ENCODE measurements at places on chromosomes 3 and 15.

DNA sequence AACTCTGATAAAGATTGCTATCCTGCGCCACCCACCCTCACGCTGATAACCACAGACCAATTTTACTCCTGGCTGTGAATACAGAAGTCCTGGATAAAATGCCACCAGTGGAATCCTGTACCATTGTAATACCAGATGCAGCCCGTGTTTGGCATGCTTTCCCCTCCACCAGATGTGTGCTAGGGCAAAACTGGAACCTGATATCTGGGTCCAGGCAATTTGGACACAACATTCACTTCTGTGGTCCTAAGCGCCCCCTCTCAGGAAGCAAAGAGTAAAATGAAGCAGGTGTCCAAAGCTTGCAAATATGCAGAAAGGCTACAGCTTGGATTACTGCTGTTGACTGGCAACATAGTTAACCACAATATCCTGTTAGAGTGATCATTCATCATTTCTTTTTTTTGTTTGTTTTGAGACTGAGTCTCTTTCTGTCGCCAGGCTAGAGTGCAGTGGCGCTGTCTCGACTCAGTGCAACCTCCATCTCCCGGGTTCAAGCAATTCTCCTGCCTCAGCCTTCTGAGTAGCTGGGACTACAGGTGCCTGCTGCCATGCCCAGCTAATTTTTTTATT is 32.8 kb downstream of the LOXL1 start:
- DNase-seq, result peak; percentile 58

DNA sequence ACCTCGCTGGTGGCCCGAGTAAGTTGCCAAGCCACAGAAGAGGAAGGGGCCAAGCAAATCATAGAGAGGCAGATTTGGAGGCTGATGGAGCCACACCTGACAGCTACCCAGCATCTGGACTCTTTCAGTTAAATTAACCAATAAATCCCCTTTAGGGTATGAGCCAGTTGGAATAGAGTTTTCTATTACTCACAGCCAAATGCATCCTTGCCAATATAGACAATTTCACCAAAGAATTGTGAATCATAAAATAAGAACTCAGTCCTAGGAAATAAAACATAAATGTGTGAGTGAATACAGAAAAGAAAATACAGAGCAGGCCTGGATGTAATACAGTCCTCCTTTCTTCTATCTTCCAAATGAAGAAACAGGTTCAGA is 161.6 kb upstream of the ANKRD28 start:
- no peak for DNase-seq

DNA sequence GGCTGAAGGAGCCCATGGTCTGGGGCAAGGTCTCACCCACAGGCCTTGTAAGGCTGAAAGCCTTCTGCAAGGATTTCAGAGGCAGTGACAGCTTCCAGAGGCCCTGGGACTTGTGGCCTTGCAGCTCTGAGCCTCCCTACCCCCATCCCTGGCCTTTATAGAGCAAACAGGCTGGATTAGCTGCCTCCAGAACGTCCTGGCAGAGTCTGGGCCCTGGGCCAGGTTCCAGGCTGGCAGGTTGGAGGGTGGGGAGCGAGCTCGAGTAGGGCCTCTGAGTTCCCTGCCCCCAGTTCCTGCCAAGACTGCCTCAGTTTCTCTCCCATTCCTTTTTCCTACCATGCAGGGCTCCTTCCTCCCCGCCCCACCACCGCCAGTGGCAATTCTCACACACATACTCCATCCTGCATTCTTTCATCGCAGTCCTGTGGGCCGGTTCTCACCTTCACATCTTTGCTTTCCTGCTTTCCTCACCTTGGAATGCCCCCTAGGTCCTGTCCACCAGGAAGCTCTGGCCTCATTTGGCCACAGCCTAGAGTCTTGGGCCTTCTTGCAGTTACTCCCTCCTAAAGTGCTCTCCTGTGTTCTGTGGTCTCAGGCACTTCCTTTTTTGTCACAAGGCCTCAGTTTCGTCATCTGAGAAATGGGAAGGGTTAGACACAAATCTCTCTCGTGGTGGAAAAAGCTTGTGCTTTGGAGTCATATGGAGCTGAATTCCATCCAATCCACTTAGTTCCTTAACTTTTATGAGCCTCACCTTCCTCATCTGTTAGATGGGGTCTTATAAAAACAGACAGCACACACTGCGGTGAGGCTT is 2.7 kb downstream of the LMAN1L start:
- DNase-seq, result no peak

DNA sequence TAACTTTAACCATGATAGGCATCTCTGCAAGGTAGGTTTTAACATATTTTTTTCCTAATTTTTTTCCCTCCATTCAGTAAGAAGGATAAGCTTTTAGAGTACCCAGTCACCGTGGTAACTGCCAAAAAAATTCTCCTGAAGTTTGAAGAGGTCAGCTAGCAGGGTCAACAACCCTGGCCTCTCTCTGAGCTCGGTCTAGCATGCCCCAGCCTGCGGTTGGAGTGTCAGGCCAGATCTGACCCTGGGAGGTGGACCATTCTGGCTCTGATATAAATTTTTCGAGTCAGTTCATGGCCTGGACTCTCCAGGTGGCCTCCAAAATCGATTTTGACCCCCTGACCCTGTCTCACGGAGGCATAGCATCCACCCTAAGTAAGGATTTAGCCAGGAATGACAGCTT is 29.7 kb downstream of the SOX2 start:
- no peak for DNase-seq

- DNase-seq, result peak; percentile 44
These were observed 5.2 kb downstream of the TBC1D2B start for GRCh38 chr15:78072080-78072892.

- DNase-seq, result no peak
These were observed 274.6 kb upstream of the TBL1XR1 start for GRCh38 chr3:177471733-177472480.

- no peak for DNase-seq
These were observed 74.4 kb downstream of the THRB start for GRCh38 chr3:24420224-24420623.
